SHP77 treated with DMSO at 0.1 percent for 48 hours (cell line): ENCODE measurements at places on chromosomes 5 and 9.

- DNase-seq: no peak
Observed at GRCh38 chr9:4011054-4011453, 288.8 kb downstream of the GLIS3 start.

GRCh38 chr9:107467416-107467815 is 22.2 kb downstream of the KLF4 start:
- DNase-seq: no peak

- no peak for DNase-seq
Observed at GRCh38 chr5:66717455-66718373, 121.5 kb downstream of the MAST4 start.

GRCh38 chr9:116550696-116551436 is 136.2 kb upstream of the TRIM32 start:
- no peak for DNase-seq

GRCh38 chr9:8868632-8869031 is 1069.1 kb upstream of the DMAC1 start:
- no peak for DNase-seq

- no peak for DNase-seq
Observed at GRCh38 chr9:1236061-1236460, 185.9 kb downstream of the DMRT2 start.

DNA sequence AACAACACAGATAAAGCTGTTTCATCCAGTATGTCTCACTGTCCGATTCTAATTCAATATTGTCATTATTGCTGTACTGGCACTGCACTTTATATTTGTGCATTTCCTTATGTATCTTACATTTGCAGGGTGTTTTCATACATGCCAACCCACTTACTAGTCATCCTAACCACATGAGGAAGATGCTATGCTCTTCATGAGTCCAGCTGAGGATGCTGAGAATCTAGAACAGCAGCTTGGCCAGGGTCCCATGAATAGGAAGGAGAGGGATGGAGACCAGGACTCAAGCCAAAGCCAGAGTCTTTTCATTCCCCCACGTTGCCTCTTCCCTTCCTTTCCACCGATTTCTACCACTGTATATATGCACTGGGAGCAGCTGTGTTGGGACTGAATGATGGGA is 292.8 kb upstream of the KLF4 start:
- DNase-seq: no peak

DNA sequence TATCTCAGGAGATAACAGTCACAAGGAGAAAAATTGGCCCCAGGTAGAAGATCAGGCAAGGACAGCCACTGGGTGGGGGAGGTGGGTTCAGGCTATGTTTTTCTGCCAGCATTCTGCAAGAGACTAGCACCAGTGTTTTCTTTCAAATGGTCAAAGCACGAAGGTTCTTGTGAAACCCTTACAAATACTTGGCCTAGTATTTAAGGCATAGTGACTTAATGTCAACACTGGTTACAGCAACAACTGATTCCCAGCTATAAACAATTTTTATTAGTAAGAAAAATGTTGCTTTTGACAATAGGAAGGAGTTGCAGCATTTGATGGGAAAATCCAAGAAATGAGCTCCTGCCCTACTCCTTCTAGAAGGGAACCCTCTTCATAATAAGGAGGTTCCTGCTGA is 349.6 kb downstream of the SLIT3 start:
- DNase-seq: no peak

DNA sequence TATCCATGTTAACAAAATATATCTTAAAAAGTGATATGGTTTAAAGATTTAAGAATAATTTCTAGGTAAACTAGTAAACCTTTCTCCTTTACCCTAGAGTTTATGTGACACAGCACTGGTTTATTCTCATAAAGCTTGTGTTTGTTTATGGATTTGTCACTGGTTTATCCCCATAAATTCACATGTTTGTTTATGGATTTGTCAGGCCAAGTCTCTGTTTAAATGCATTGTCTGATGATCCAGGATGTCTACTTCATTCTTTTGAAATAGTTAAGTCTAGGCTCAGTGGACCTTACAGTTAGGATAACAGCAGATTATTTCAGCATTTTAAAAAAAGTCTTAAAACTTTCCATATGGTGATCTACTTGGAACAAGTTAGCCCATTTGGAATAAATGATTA is 334.0 kb downstream of the ARRDC3 start:
- no peak for DNase-seq

GRCh38 chr5:179224741-179225140 is 120.5 kb downstream of the ADAMTS2 start:
- DNase-seq: no peak

DNA sequence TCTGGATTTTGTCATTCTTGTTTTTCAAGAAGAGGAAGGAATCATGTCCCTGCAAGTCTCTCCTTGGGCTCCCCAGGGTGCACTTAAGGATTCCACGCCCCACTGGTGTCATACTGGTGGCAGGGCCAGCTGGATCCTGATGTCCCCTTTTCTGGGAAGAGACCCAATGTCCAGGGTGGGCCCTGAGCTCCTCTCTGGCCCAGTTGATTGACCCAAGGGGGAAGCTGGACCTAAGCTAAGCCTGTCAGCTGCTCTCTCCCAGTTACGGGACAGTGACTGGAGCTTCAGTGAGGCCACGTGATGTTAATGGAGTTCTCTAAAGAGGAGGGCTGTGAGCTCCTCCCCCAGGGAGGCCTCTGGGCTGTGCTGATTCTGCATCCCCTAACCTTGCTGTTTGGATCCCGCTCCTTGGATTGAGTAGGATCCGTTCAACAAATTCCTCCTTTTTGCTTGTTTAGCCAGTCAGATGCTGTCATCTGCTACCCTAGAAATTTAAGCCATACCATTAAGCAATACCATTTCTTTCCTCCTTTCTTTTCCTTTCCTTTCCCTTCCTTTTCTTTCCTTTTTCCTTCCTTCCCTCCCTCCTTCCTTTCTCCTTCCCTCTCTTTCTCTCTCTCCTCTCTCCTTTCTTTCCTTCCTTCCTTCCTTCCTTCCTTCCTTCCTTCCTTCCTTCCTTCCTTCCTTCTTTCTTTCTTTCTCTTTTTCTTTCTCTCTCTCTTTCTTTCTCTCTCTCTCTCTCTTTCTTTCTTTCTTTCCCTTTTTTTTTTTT is 17.2 kb downstream of the NKX2-5 start:
- DNase-seq: no peak

DNA sequence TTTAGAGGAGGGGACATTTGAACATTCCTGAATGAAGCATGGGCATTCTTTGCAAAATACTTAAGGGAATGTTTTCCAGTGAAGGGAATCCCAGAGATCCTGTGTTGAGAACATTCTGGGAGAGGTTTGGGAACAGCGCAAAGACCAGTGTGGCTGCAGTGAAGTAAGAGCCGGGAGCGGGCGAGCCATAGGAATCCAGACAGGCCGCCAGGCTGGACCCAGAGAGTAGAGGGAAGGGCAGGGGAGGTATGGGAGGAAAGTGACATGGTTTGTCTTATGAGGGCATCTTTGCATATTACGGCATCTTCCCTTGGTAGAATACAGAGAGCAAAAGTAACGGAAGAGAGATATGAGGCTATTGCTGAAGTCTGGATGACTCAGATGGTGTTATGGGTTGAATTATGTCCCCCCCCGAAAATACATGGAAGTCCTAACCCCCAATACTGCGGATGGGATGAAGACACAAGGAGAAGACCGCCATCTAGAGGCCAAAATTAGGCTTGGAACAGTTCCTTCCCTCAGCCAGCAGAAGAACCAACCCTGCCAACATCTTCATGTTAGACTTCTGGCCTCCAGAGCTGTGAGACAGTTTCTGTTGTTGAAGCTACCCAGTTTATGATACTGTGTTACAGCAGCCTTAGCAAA is 268.2 kb downstream of the MAST4 start:
- no peak for DNase-seq

- DNase-seq: no peak
Observed at GRCh38 chr9:19145881-19146280, 18.6 kb upstream of the PLIN2 start.

- no peak for DNase-seq
Observed at GRCh38 chr9:88184976-88185375, 46.7 kb upstream of the SPATA31C2 start.

- DNase-seq: no peak
Observed at GRCh38 chr5:75654693-75655295, 43.5 kb downstream of the ANKDD1B start.

DNA sequence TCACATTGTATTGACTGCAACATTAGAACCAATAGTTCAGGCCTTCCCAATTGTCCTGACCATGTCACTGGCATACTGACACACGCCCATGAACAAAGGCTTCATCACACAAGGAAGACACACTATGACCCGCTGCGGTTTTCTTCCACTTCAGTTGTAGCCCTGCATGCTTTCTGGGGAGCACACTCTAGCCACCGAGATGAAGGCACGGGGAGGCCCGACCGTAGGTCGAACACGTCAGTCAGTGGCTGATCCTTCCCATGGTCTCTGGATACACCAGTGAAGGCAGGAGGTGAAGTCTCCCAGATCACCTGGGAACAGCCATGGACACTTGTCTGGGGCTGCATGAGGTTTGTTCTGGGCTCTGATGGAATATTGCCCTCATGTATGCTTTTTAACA is 224.7 kb downstream of the FSTL4 start:
- DNase-seq: no peak

DNA sequence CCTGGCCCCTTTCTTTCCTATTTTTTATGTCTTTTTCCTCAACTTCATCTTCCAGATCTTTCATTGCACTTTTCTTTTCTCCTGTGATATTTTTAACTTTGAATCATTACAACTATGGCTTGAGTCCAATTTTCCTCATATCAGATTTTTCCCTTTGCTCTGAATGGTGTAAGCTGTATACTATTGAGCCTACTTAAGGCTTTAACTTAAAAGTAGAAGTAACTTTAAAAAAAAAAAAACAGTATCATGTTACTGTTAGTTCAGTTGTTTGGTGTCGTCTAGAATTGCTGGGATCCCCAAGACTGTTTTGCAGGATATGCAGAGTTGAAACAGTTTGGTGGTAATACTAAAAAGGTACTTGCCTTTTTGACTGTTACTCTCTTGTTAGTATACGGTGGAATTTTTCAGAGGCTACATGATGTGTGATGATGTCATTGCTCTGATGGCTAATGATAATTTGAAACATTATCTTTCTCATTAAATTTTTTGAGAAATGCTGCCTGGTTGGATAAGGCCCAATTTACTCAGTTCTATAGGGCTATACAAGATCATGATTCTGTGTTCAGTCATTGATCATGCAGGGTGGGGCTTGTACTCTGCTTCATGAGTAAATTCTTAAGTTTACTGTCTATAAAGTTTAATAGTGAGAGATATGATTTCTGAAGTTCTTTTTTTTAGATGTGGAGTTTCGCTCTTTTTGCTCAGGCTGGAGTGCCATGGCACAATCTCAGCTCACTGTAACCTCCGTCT is 8.8 kb downstream of the NAA35 start:
- DNase-seq: no peak

- no peak for DNase-seq
Observed at GRCh38 chr9:77010527-77010926, 8.9 kb upstream of the FOXB2 start.

- peak; percentile 84 for DNase-seq
Observed at GRCh38 chr5:71586052-71586940, 844 bp upstream of the MCCC2 start.

DNA sequence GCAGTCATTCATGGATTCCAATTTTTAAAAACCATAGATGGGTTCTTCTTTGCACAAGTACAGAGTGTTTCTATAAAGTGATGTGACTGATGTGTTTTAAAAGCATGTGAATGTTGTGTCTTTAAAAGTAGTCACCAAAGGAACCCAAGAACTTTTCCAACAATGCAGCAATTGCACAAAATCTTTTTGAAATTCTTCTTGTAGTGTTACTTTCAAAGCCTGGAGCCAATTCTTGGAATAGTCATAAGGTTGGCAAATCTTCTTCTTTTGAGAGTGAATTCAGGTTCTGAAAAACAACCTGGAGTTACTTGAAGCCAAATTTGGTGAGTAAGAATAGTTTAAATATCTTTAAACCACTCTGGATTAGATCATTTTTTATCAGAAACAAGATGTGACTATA is 10.5 kb downstream of the GRAMD2B start:
- DNase-seq: no peak

GRCh38 chr5:83653669-83654068 is 67.0 kb downstream of the HAPLN1 start:
- DNase-seq: no peak

DNA sequence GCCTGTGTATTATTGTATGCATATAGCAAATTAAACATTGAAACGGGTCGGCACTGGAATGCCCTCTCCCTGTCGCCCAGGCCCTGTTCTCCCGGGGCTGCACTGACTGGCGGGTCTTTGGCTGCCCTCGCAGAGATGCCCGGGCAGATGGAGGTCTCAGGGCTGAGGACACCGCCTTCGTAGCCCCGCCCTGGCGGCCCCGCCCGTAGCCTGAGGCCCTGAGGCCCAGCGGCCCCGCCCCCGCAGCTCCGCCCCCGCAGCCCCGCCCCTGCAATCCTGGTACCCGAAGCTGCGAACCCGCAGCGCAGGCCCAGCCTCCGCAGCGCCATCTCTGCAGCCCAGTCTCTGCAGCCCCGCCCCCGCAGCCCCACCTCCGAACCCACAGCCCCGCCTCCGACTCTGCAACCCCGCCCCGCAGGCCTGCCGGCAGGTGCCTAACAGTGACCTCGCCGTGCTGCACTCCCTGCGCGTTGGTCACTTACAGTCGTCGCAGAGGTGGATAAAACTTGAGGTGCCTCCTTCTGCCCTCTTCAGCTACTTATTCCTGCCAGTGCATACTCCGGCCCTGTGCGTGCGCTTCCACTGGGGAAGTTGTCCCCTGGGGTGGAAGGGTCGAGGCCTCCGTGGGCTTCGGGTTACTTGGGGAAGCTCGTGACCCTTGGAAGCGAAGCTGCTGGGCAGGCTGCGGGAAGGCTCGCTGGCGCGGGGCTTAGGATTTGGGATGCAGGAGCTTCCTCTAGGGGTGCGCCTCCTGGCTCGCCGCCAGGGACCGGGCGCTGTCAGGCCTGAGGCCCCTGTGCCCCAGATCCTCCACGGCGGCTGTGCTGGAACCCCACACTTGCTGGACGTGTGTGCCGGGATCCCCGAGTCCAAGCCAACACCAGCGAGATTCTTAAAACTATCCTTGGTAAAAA is 72.3 kb downstream of the ICE1 start:
- no peak for DNase-seq

DNA sequence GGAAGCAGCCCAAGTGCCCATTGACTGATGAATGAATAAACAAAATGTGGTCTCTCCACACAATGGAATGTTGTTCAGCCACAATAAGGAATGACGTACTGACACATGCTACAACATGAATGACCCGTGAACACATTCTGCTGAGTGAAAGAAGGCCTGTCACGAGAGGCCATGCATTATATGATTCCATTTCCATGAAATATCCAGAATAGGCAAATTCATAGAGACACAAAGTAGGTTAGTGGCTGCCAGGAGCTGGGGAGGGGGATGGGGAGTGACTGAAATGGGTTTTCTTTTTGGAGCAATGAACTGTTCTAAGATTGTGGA is 41.4 kb downstream of the BICD2 start:
- peak; percentile 85 for DNase-seq
